Natural killer cell (primary cell): ENCODE measurements at places on chromosomes 16 and 17.

GRCh38 chr16:28587386-28587785 lies 9.5 kb downstream of the SULT1A2 start:
- H3K27me3 ChIP-seq, result no peaks in the 10 kb centered on the region
- H3K36me3 ChIP-seq, result peaks cover 64% of the 10 kb centered on the region
- H3K4me3 ChIP-seq, result no peak overlapping the region
- no peaks in the 10 kb centered on the region for H3K4me1 ChIP-seq
- DNase-seq, result no peak

DNA sequence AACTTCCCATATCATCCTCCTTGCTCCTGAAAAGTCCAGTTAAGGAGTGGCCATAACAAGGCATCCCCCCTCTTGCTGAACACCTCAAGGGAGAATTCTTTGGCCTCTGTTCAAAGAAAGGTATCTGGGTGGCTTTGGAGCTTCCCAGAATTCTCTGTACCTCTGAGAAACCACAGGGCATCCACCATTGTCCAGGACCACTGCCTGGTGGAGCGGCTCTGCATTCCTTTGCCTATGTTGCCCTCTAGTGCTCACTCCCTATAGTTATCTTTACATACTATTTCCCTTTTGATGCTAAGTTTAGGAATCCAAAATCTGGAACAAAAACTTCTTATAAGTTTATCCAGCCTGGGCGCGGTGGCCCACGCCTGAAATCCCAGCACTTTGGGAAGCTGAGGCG lies 30.3 kb downstream of the CHD9NB start:
- no peak overlapping the region for H3K27ac ChIP-seq
- peak; percentile 5 for DNase-seq
- no peak overlapping the region for H3K4me3 ChIP-seq
- no peaks in the 10 kb centered on the region for H3K36me3 ChIP-seq

- H3K27ac ChIP-seq, result peak overlapping the region; percentile 75
- H3K27me3 ChIP-seq, result no peaks in the 10 kb centered on the region
- peaks cover 24% of the 10 kb centered on the region for H3K36me3 ChIP-seq
- H3K4me1 ChIP-seq, result peaks cover 35% of the 10 kb centered on the region
- H3K4me3 ChIP-seq, result peak overlapping the region; percentile 89
- no peak for DNase-seq
Observed at GRCh38 chr17:4968486-4969046, 949 bp upstream of the SPAG7 start.

DNA sequence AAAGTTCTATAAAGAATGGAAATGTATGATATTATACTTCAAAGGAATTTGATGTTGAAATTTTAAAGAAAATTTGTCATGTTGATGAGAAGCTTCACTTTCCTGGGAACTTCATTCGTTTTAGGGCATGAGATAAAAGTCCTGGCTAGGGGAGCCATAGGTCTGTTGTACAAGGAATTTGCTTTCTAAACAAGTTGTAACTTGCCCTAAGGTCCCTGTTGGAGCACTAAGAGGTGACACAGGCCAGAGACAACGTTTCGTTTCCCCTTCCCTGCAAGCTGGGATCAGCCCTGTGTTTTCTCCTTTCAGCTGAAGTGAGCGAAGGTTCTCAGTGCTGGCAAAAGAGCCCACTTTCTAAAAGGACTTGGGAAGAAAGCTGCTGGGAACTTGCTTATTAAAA lies 16.6 kb downstream of the PLD6 start:
- no peak for DNase-seq
- H3K36me3 ChIP-seq, result peaks cover 21% of the 10 kb centered on the region
- H3K4me3 ChIP-seq, result no peak overlapping the region
- H3K4me1 ChIP-seq, result peaks cover 10% of the 10 kb centered on the region
- no peaks in the 10 kb centered on the region for H3K27me3 ChIP-seq

- DNase-seq, result no peak
- H3K27me3 ChIP-seq, result no peaks in the 10 kb centered on the region
- no peak overlapping the region for H3K4me3 ChIP-seq
- H3K27ac ChIP-seq, result no peak overlapping the region
- H3K36me3 ChIP-seq, result peaks cover 5% of the 10 kb centered on the region
Observed at GRCh38 chr17:67562005-67562404, 155.7 kb upstream of the NOL11 start.

DNA sequence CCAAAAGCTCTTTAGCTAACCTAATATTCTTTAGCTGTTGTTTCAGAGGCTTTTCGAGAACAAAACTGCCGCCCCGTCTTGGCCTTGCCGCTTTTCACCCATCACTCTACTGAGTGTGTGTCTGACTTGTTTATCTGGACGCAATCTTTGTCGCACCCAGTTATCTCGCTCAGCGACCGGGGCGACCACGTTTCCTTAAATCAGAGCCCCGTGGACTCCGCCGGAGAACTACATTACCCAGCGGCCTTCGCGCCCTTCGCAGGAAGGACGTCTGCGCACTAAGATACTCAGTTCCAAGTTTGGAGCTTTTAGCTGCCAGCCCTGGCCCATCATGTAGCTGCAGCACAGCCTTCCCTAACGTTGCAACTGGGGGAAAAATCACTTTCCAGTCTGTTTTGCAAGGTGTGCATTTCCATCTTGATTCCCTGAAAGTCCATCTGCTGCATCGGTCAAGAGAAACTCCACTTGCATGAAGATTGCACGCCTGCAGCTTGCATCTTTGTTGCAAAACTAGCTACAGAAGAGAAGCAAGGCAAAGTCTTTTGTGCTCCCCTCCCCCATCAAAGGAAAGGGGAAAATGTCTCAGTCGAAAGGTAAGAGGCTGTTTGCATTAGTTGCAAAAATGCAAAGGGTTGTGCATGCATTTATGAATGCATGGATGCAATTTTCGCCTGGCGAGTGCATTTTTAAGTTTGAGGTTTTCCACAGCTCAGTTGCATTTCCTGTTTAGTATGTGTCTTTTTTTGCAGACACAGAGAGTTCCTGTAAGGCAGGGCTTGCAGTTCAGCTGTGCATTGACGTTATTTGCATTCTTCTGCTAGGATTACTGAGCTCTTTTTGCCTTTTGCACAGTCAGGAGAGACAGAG lies at the start of gene MAP2K6:
Gene MAP2K6 (plus strand): TSS at position 290 of the 867 bp plus-strand sequence. CDS start 288 bp downstream, at position 578.
- H3K4me1 ChIP-seq, result peaks cover 10% of the 10 kb centered on the region
- H3K27ac ChIP-seq, result peak within 1 kb of the TSS; percentile 43
- peak within 1 kb of the TSS; percentile 65 for H3K4me3 ChIP-seq
- no peaks in the 10 kb centered on the region for H3K27me3 ChIP-seq

DNA sequence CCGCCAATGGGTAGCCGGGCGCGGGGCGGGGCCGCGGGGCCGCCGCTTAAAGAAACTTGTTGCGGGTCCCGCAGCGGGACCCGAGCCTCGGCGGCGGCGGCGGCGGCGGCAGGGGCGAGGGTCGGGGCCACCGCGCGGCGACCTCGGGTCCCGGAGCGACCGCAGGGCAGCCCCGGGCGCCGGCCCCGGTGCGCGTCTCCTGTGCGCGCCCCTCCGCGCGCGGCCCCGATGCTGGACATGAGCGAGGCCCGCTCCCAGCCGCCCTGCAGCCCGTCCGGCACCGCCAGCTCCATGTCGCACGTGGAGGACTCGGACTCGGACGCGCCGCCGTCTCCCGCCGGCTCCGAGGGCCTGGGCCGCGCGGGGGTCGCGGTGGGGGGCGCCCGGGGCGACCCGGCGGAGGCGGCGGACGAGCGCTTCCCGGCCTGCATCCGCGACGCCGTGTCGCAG lies at the start of gene SOX8:
Gene SOX8 (plus strand): TSS at position 76 of the 450 bp plus-strand sequence. CDS start 153 bp downstream, at position 229.
- no peak for DNase-seq
- peak within 1 kb of the TSS; percentile 36 for H3K4me3 ChIP-seq
- H3K27me3 ChIP-seq, result peaks cover 10% of the 10 kb centered on the region

GRCh38 chr16:8569650-8570346 lies 20.5 kb downstream of the TMEM114 start:
- no peak overlapping the region for H3K27ac ChIP-seq
- H3K36me3 ChIP-seq, result no peaks in the 10 kb centered on the region
- no peak overlapping the region for H3K4me3 ChIP-seq
- peaks cover 6% of the 10 kb centered on the region for H3K4me1 ChIP-seq
- H3K27me3 ChIP-seq, result no peaks in the 10 kb centered on the region
- DNase-seq, result no peak

DNA sequence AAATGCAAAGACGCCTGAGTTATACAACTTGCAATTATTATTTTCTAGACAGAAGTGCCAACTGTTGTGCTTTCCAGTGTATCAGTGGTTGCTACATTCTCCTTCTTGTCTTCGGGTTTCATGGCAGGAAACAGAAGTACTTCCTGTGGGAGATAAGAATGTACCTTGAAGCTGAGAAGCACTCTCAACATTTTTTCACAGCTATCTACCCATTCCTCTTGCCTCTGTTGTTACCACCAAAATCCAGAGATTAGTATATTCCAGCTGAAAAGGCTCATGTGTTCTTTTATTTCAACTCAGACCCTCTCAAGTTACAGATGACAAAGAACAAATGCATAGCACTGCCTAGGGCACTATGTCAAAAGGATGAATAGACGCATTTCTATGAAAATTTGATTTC lies 4.8 kb upstream of the ADAT1 start:
- no peak overlapping the region for H3K27ac ChIP-seq
- H3K4me3 ChIP-seq, result no peak overlapping the region
- H3K27me3 ChIP-seq, result no peaks in the 10 kb centered on the region
- peaks cover 28% of the 10 kb centered on the region for H3K4me1 ChIP-seq

DNA sequence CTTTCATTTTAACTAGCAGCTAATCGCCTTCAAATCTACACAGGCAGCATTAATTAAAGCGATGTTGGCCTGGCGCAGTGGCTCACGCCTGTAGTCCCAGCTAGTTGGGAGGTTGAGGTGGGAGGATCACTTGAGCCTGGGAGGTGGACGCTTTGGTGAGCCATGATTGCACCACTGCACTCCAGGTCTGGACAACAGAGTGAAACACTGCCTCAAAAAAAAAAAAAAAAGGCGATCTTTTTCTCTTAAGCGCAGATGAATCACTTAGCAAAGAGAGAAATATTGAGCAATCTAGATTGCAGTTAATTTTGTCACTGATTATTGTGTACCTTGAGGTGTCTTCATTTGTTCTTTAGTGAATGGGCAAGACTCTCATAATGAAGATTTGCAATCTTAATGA lies 12.4 kb downstream of the SNTB2 start:
- H3K36me3 ChIP-seq, result no peaks in the 10 kb centered on the region
- H3K4me1 ChIP-seq, result no peaks in the 10 kb centered on the region
- H3K27ac ChIP-seq, result no peak overlapping the region
- no peak overlapping the region for H3K4me3 ChIP-seq
- no peak for DNase-seq
- H3K27me3 ChIP-seq, result no peaks in the 10 kb centered on the region

DNA sequence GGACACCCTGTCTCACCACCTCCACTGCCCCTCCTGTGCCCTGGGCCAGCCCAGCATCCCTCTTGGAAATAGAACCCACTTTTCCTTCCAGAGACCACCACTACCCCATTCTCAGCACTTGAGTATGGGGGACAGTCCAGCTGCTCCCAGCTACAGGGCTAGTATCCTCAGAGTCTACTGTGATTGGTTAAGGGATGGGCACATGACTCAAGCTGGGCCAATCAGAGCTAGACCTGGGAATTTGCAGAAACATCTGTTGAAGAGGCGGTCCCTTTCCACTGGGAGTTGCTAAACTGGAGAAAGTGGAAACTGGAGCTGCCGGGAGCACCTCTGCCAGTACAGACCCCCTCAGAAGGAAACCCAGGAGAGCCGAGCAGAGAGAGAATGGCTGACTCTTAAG lies 156.6 kb downstream of the GSG1L start:
- H3K27ac ChIP-seq, result no peak overlapping the region
- H3K36me3 ChIP-seq, result no peaks in the 10 kb centered on the region
- H3K4me3 ChIP-seq, result no peak overlapping the region
- no peak for DNase-seq
- no peaks in the 10 kb centered on the region for H3K4me1 ChIP-seq

GRCh38 chr16:84548508-84548907 lies 44.0 kb upstream of the MEAK7 start:
- no peak overlapping the region for H3K27ac ChIP-seq
- H3K4me1 ChIP-seq, result peaks cover 23% of the 10 kb centered on the region
- DNase-seq, result peak; percentile 44
- no peaks in the 10 kb centered on the region for H3K36me3 ChIP-seq

DNA sequence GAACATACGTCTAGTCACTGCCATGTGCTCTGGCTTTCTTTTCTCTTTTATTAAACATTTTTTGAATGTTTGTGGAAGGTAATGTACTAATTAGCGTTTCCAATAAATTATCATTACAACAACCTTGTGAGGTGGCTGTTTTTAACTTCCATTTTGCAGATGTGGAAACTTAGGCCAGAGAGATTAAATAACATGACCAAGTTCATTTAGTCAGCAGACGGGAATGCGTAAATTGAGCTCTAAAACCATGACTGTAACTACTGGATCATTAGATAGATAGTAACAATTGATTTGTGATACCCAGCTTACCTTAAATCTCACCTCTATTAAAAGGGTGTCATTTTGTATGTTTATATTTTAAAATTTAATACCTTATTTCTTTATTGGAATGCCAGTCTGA lies 49.4 kb downstream of the RABEP1 start:
- H3K4me1 ChIP-seq, result peaks cover 9% of the 10 kb centered on the region
- H3K4me3 ChIP-seq, result no peak overlapping the region
- peaks cover 27% of the 10 kb centered on the region for H3K36me3 ChIP-seq
- H3K27ac ChIP-seq, result no peak overlapping the region

DNA sequence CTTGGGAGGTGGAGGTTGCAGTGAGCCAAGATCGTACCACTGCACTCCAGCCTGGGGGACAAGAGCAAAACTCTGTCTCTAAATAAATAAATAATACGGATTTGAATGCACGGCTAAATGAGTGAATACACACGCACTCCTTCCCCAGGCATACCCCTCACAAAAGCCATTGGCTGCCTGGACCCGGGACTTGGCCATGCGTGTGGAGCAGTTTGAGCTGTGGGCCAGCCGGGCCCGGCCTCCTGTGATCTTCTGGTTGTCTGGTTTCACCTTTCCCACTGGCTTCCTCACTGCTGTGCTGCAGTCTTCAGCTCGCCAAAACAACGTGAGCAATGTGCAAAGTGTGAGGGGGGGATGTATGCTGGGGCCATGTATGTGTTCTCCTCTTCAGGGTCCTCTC lies 1.6 kb upstream of the KDM6B start:
- H3K27me3 ChIP-seq, result no peaks in the 10 kb centered on the region
- no peaks in the 10 kb centered on the region for H3K36me3 ChIP-seq
- no peak for DNase-seq
- H3K4me1 ChIP-seq, result peaks cover 32% of the 10 kb centered on the region
- H3K27ac ChIP-seq, result no peak overlapping the region

DNA sequence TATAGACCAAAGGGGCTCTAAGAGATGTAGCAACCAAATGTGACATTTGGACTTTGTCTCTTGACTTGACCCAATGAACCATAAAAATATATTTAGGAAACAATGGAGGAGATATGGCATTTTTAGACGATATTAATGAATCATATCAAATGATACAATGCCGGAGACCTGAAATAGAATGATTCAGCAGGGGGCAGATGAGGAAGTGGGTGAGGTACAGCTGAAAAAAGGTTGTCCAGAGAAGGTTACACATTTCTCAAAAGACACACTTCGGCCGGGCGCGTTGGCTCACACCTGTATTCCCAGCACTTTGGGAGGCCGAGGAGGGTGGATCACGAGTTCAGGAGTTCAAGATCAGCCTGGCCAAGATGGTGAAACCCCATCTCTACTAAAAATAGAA lies 16.5 kb upstream of the SNN start:
- no peak for DNase-seq
- H3K36me3 ChIP-seq, result no peaks in the 10 kb centered on the region
- peaks cover 4% of the 10 kb centered on the region for H3K27me3 ChIP-seq
- peaks cover 22% of the 10 kb centered on the region for H3K4me1 ChIP-seq

GRCh38 chr17:15454346-15454745 lies 13.1 kb downstream of the CDRT4 start:
- DNase-seq, result no peak
- no peak overlapping the region for H3K4me3 ChIP-seq
- no peak overlapping the region for H3K27ac ChIP-seq
- no peaks in the 10 kb centered on the region for H3K4me1 ChIP-seq
- H3K27me3 ChIP-seq, result no peaks in the 10 kb centered on the region
- H3K36me3 ChIP-seq, result no peaks in the 10 kb centered on the region

- no peak overlapping the region for H3K27ac ChIP-seq
- no peak for DNase-seq
- H3K27me3 ChIP-seq, result peaks cover 45% of the 10 kb centered on the region
Observed at GRCh38 chr16:75267631-75268264, 16.3 kb upstream of the BCAR1 start.
